Brain microvascular endothelial cell (primary cell): ENCODE measurements at places on chromosomes 7 and 10.
A peak's percentile ranks its signal among the peaks of the same experiment; 100 is the strongest.

DNA sequence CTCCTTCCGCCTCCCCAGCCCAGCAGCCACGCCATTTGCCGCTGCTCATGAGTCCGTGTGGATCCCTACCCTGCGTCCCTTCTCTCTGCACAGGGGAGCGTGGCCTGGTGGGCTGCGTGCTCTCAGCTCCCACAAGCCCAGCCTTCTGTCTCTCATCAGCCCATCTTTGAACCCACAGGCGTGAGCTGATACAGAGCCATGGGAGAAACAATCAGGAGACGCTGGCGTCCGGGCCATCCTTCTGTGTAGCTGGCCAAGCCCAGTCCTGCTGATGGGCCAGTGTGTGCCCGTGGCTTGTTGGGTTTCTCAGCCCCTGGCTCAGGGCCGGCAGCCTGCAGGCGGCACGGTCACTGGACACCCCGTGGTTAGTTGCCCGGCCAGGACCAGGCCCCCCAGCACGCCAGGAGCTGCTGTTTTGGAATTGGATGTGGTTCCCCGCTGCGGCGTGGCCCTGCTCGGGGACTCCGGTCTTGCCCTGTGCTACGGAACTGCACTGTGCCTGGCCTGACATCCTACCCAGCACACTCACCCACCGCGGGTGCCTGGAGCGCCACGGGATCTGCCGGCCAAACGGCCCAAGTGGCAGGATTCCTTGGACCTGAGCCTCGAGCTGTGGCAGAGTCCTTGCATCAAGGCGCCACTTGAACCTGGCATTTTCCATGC is 88.9 kb downstream of the ELFN1 start:
- no peak for DNase-seq

DNA sequence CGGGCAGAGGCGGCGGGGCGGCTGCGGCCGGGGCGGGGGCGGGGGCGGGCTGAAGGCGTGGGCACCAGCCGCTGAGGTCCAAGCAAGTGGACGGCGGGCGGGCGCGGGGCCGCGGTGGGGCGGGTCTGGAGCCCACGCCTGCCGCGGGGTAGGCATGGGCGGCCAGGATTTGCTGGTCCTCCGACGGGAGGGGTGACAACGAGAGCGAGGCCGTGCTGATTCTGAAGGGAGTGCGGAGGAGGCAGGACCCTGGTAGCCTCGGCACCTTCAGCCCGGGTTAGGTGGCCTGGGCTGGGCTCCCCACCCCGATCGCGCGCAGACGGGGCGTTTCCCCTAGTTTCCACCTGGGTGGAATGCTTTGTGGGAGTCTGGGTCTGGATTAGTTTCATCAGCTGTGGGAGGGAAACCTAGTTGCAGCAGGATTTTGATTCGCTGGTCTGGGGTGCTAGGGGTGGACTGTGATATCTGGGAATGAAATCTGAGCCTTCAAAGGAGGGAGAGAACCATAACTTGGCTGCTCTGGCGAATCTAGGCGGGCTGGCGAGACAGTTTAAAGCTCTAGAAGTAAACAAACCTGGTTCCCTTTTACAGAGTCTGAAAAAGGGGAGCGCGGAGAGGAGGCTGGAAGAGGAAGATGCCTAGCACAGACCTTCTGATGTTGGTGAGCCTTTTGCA is 609 bp downstream of the SGPL1 start:
- DNase-seq, result peak; percentile 83

DNA sequence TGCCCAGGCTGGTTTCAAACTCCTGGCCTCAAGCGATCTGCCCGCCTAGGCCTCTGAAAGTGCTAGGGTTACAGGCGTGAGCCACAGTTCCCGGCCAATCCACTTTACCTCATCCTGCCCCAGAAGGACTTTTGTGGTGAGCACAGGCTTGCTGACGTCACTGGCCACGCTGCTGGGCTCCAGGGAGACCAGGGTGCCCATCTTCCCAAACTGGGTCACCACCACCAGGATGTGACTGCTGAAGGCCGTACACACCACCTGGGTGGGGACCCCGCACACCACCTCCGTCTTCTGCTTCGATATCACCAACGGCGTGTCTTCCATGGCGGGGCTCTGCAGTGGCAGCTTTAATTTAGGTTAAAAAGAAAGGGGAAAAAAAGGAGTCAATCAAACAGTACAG is 816 bp downstream of the PSMG3 start:
- peak; percentile 43 for DNase-seq

DNA sequence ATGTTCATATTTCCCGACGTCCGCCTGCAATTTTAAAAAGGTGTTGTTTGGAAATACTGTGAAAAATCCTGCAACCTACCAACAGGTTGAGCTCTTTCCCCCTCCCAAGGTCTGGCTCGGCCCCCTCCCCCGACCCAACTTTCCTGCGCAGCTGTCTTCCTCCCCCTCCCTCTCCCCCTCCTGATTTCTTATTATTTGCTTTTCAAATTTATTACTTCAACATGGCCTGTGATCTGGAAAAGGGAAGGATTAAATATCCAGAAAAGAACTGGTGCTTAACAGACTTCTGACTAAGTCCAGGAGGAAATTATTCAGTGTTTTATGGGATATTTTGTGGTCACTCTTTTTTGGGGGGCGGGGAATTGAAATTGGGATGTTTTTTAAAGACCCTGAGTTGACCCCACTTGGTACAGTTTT is 2.4 kb downstream of the ARID5B start:
- no peak for DNase-seq
